CMK (cell line): ENCODE measurements at places on chromosomes 5 and 9.

- DNase-seq = no peak
Measured at GRCh38 chr5:78377056-78377717, 16.8 kb downstream of the SCAMP1 start.

- no peak for DNase-seq
Measured at GRCh38 chr9:20985851-20986600, 45.4 kb downstream of the HACD4 start.

DNA sequence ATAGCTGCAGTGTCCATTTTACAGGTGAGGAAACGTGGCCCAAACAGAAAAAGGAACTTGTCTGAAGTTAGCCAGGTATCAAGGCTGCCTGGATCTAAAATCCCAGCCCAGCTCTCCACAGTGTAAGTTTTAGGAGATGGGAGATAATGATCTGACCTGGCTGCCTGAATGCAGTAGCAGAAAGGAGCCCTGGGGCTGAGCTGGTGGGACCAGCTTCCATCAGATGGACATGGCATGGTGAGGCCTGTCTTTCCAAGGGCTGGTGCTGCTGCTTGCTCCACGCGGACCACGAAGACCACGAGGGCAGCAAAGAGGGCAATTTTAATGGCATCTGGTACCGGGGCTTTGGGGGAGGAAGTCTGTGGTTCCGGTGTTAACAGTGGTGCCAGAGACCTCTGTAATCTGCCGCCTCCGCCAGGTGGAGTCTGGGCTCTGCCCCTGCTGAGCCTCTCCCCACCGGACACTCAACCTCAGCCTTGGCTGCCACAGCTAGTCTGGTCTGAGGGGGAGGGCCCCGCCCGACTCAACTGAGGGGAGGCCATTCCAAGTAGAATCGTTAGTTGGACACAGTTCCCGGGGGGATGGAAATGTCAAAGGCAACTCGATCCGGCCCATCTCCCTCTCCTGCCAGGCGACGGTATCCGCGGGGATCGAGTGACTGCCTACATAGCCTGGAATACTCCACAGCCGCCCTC is 650 bp downstream of the MYORG start:
- DNase-seq = peak; percentile 62

GRCh38 chr5:107769519-107769918 is 98.8 kb upstream of the EFNA5 start:
- no peak for DNase-seq

- DNase-seq = peak; percentile 9
Measured at GRCh38 chr9:135221951-135222631, 134.6 kb downstream of the OLFM1 start.

DNA sequence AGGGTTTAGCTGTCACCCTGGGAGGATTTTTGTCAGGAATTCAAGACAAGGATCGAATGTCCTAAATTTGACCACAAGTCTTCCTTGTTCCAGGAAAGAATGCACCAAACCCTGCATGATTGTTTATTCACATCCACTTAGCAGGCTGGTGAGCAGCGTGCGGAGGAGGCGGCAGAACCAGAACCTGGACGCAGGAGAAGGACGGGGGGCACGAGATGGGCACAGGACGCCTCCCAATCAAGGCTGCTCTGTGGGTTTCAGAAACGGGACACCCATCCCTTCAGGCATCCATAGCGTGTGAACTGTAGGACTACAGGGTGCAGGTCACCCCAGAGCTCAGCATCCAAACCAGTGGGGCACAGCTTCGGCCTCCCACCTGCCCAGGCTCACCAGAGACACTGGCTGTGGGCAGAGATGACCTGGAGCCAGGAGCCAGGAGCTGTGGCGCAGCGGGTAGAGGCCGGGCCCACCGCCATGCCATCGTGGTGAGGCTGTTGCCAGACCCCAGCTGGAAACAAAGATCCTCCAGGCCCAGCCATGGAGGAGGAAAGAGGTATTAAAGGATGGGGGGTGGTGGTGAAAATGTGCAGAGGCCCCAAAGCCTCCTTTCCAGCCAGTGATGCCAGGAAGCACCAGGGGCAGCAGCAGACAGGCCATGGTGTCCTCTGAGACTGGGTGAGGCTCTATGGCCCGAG is 32.3 kb upstream of the ADAMTS2 start:
- DNase-seq = no peak

- no peak for DNase-seq
Measured at GRCh38 chr5:79992891-79993657, 2.0 kb upstream of the MTX3 start.

GRCh38 chr5:181181650-181182565 is 23.1 kb downstream of the TRIM7 start:
- no peak for DNase-seq
